ENCODE measurements at places on chromosomes 4 and X.
A peak's percentile ranks its signal among the peaks of the same experiment; 100 is the strongest.

DNA sequence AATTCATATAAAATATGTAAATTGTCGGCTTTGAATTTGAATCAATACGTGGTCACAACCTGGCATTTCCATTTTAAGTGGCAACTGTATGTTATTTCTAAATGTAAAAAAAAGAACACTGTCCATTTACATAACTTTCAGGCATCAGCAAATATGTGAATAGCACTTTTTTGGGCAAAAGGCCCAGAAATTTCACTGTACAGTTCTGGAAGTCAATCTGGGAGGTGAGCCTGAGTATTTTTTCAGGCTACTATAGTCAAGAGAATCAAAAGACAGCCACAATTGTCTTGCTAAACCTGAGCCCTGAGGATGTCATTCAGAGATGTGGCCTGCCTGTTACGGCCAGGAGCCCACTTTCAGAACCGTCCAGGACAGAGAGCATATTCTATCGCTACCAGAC is 543.9 kb upstream of the MAGEB2 start:
- DNase-seq = no peak

DNA sequence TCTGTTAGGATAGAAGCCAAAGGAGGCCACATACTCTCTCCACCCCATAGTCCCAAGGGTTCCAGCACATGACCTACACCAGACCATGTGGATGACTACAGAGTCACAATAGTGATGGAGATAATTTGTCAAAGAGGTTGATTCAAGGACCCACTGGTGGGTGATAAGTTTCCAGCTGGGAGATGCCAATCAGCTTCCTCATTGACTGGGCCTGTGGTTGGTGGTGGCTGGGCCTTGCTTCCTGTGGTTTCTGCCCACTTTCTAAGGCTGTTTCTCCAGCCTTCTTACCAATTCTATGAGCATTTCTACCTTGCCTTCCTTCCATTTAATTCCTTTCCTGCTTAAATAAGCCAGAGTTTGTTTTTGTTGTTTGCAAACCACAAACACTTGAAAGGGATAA is 95.5 kb upstream of the CPEB2 start:
- no peak for DNase-seq

DNA sequence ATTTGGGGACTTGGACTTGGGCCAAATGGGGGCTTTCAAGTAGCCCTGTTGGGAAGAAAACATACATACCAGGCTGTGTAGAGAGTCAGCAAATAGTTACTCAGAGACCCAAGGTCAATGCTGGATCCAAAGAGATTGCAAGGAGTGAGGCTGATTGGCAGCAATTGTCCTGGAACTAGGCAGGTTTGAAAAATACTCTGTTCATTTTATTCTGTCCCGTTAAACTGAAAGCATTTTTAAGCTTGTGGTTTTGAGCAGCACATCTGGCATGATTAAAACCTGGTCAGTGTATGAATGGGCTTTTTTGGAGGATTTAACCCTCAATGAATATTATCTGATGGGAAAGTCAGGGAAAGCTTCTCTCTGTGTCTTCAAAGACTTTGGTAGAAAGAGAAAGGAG is 294.3 kb upstream of the BOD1L1 start:
- DNase-seq = no peak

- DNase-seq = no peak
These were observed 3.9 kb upstream of the OCIAD2 start for GRCh38 chr4:48910511-48910910.

DNA sequence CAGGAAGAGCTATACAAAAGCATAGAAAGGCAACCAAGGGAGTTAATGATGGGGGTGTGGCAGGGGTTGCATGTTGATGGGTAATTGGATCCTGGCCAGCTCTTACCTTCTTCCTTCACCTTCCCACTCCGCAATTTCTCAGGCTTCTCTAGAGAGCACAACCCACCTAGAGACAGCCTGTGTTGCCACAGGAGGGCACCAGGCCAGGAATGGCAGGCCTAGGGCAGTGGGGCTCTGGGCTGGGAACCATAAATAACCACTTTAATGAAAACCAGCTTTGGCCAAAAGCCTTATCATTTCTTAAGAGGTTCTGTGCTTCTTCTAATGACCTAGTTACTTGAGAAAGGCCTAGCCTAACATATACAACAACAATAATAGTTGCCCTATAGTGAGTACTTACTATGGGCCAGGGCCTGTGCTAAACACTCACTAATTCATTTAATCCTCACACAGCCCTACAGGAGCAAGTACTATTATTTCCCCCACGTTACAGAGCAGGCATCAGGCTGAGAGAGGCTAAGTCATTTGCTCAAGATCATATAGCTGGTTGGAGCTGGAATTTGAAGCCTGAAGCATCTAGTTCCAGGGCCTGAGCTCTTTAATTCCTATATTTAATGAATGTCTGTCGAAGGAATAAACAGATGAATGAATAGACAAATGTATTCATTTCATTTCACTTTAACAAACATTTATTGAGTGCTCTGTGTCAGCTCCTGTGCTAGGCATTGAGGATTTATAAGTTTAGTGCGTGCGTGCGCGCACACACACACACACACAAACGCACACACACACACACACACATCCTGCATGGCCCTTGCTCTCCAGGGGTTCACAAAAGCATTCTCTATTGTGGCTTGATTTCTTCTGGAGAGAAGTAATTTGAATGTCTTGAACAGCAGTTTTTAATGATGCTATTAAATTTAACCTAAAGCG is 66.8 kb downstream of the RTL9 start:
- no peak for DNase-seq

DNA sequence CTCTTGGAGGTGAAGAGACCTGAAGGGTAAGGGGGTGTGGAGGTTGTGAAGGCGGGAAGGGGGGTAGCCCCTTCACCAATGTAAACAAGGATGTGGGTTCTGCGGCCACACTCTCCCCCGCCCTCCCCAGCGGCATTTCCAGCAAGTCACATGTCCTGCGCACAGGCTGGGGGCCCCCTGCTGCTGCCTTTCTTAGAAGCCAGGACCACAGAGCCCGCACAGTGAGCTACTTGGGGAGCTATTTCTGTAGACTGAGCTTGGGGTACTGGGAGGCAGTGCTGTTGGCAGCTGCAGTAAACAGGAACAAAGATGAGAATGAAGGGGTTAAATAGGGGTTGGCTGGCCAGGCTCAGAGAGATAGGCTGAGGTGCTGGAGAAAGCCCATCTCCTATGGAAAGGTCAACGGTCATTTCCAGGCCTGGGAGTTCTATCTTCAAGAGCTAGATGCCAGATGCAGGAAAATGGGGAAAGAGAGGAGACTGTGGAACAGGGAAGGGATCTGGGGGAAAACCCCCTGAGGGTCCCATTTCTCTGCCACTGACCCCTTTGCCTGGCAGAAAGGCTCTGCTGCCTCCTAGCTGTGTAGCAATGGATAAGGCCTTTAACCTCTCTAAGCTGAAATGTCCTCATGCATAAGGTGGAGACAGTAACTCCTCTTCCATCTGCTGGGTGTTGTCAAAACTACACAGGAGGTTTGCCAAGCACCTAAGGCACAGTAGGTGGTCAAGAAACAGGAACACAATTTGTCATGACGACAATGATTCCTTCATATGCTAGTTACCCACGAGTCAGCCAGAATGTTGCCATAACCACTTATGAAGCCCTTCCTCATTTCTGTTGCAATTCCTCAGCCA is 18.5 kb upstream of the PIM2 start:
- DNase-seq = peak; percentile 15

DNA sequence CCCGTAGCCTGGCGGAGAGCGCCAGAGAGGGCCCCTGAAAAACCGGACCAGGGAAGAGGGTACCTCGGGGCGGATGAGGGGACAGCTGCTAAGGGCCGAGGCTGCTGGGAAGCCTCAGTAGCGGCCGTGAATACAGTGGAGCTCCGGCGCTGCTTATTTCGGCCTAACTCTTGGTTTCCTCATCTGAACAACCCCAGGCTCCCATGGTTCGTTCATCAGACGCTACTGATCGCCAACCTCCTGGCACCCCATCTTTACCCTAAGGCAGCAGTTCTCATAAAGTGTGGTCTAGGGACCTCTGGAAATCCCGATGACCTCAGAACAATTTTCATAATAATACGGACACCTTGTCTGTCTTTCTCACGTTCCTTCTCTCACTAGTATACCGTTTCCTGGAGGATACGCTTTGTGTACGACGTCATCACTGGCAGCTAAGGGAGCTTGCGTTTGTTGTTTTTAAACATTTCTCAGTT is 645 bp upstream of the RAB28 start:
- no peak for DNase-seq
